Renal pelvis (tissue), 12 donors: ENCODE measurements at places on chromosomes 6 and 20. TPM values are rescaled to one million over a fixed set of nuclear protein-coding genes. Genes with fewer than 3 reads are reported as not detected.

JPH2 gene
- polyA plus RNA-seq, result 1.7 TPM

LGSN gene
- 0.43 TPM for polyA plus RNA-seq

MICB gene
- polyA plus RNA-seq, result 1.4 TPM

GRM1 gene
- polyA plus RNA-seq, result 0.17 TPM

TLDC2 gene
- polyA plus RNA-seq, result 3.5 TPM

VIP gene
- polyA plus RNA-seq, result 1.4 TPM

KLC4 gene
- polyA plus RNA-seq, result 78.5 TPM

AURKA gene
- polyA plus RNA-seq, result 16.9 TPM

OTOR gene
- not detected for polyA plus RNA-seq

IRAK1BP1 gene
- 15.2 TPM for polyA plus RNA-seq

ZBTB9 gene
- 16.4 TPM for polyA plus RNA-seq

SLC32A1 gene
- 2.1 TPM for polyA plus RNA-seq

IL17A gene
- polyA plus RNA-seq, result not detected

RAB32 gene
- 23.1 TPM for polyA plus RNA-seq

TMEM151B gene
- 1.0 TPM for polyA plus RNA-seq

OPN5 gene
- 1.5 TPM for polyA plus RNA-seq

SLC26A8 gene
- polyA plus RNA-seq, result 0.39 TPM

DSP gene
- 94.7 TPM for polyA plus RNA-seq

PLAGL2 gene
- polyA plus RNA-seq, result 24.9 TPM

HLA-DRB1 gene
- 48.7 TPM for polyA plus RNA-seq

SALL4 gene
- 14.7 TPM for polyA plus RNA-seq

SNAI1 gene
- 12.8 TPM for polyA plus RNA-seq

C20orf204 gene
- 1.5 TPM for polyA plus RNA-seq

C6orf118 gene
- 6.7 TPM for polyA plus RNA-seq

NEDD9 gene
- polyA plus RNA-seq, result 75.8 TPM
